ENCODE measurements at places on chromosomes 2 and 18.
A peak's percentile ranks its signal among the peaks of the same experiment; 100 is the strongest.

DNA sequence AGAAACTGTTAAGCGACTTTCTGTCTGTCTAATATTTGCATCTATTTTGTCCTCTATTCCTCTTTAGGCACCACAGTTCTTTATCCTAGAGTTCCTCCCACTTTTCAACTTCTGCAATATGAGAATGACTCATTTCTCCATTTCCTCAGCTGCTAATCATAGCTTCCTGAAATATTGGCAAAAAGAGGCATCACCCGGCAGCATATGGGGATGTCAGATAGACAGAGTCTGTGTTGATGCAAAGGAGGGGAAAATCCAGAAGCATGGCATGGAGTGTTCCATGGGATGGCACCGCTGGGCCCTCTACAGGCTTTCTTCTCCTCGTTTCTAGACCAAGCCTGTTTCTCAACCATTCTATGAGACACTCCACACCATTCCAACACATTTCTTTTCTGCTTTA lies 93.4 kb downstream of the DOCK10 start:
- peak; percentile 90 for DNase-seq

DNA sequence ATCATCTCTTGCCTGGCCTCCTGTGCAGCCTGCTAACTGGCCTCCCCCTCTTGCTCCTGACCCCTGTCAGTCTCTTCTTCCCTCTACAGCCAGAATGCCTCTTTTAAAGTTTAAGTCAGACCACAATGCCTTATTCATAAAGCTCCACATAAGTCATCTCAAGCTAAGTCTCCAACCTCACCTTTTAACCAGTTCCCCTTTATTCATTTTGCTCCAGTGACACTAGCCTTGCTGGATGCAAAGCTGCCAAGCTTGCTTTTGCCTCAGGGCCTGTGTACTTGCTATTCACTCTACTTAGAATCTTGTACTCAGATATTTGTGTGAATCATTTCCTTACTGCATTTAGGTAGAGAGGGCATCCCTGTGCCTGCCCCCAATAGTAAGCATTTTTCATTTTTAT lies 180.9 kb downstream of the PDE1A start:
- DNase-seq = no peak

GRCh38 chr18:22790545-22791309 lies 142.4 kb upstream of the RBBP8 start:
- no peak for DNase-seq

DNA sequence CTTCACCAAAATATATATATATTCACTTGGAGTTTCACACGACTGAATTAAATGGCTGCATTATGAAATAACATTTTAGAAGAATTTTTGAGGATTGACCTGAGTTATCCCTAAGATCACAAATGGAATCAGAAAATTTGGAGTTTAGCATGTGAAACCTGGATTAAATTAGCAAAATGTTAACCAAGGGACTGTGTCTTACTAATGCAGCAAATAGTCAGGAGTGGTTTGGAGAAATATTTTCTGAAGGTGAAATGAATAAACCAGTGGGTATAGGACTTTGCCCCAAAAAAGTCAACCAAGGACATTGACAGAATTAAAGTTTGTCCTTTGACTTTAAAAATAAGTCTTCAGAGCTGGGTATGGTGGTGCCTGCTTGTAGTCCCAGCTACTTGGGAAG lies 111.2 kb downstream of the PRPF40A start:
- no peak for DNase-seq

GRCh38 chr18:37529296-37529695 lies 36.3 kb downstream of the CELF4 start:
- DNase-seq = no peak

DNA sequence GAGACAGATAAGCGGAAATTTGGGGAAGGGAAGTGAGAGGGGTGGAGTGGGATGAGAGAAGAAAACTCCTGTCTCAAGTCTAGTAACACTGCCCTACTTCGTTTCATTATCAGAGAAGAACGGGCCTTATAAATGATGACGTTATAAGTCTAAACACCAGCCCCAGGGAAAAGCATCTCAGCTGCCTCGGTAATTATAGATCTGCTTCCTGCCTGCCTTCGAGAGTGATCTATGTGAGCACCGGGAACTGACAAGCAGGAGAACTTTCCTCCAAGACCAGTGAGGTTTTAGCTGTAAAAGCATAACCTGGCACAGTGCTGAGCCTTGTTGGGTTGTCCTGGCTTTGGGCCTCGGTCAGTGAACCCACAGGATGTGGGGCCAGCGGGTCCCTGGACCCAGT lies 227.9 kb upstream of the SIX2 start:
- no peak for DNase-seq

- no peak for DNase-seq
These were observed 9.9 kb upstream of the KLF11 start for GRCh38 chr2:10033251-10034006.

DNA sequence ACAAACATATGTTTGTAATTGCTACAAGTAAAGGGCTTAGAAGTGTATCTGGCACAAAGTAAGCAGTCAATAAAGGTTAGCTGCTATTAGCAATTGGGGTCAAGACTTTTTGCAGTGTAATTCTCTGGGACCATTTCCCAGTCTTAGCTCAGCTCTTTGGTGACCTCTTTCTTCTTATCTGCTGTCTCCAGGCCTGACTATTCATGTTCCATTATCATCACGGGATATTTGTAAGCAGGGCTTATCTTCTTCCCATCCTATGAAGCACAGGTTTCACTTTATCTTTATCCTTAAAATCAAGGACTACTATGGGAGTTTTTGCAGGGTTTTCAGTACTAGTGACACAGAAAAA lies 131.7 kb downstream of the DOCK10 start:
- no peak for DNase-seq

- peak; percentile 63 for DNase-seq
These were observed 12.2 kb upstream of the CAB39 start for GRCh38 chr2:230700447-230700846.

GRCh38 chr2:160111951-160112798 lies 49.8 kb upstream of the PLA2R1 start:
- no peak for DNase-seq

DNA sequence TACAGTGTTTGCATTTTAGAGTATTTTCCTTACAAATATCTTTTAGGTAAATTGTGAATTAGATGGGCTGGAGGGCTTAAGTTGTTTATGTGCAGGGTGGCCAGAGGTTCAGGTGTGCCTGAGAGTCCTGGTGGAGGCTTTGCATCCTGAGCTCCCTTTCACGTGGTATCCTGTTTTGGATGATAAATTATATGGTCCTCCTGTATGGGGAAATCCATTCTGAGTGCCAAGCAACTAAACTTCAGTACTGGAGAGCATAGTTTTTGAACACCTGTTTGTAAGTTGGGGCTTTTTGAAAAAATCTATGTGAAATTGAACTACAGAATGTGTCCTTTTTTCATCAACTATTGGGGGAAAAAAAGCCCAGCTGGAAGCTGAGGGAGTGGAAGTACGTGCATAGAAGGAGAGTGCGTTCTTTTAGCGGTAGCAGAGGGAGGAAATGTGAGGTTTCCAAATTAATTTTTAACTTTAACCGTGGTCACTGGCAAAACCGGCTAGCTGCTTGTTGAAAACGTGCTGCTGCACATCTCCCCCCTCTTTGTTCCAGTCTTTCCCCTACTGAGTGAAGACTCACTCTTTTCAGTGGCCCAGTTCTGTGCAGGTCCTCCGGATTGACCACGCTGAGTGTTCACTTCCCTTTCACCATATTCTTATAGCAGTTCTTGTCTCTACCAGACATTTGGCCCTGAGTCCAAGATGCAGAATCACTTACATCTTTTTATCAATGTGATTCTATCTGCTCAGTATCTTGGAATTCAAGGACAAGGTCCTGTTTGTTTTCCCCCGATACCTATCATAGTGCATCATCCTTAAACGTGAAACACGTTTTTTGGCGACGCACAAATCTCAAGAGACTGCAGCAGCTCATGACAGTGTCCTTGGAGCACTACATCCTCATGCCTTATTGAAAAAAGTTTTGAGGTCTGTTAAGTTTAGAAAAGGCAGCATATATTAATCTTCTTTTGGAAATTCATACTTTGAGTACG lies 15.3 kb downstream of the CNOT11 start:
- DNase-seq = no peak

- DNase-seq = no peak
These were observed 103.6 kb upstream of the TMEM200C start for GRCh38 chr18:5998907-5999306.

GRCh38 chr2:227536445-227536844 lies 62.2 kb upstream of the SCYGR2 start:
- no peak for DNase-seq

GRCh38 chr2:226515344-226516055 lies 284.1 kb downstream of the IRS1 start:
- no peak for DNase-seq

DNA sequence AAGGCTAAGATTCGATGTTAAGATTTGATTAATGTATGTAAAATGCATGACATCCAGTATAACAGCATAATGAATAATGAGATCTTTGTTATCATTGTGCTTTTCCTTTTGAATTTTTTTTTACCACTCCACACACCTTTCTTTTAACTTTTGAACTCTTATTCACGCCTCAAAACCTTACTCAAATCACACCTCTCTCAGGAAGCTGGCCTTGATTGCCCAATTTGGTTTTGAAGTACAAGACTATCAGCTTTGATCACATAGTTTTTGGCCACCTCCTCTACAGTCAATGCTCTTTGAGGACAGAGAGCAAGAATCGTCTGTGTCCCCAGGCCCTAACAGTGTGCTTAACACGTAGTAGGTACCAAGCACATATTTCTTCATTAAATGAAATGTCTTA lies 29.9 kb upstream of the SLC9A2 start:
- no peak for DNase-seq

- peak; percentile 30 for DNase-seq
These were observed 49.5 kb upstream of the MBP start for GRCh38 chr18:77181950-77182707.

GRCh38 chr2:149224543-149224942 lies 105.8 kb upstream of the LYPD6 start:
- DNase-seq = no peak

DNA sequence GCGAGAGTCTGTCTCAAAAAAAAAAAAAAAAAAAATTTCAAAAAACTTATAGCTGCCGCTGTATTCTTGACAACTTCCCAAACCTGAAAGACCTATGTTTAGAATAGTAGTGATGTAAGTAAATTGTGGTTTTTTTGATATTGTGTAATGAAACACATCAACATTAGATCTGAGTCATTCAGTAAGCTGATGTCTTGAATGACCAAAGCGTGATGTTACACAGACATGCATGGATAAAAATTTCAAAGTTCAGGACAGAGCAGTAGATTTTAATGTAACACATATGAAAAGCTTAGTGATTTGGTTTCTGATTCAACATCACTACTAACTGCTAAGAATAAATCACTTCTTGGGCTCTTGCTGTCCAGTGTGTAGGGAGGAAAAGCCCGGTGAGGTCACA lies 69.3 kb upstream of the MEX3C start:
- peak; percentile 85 for DNase-seq

- DNase-seq = peak; percentile 9
These were observed 84.8 kb downstream of the ACAA2 start for GRCh38 chr18:49728542-49728941.

DNA sequence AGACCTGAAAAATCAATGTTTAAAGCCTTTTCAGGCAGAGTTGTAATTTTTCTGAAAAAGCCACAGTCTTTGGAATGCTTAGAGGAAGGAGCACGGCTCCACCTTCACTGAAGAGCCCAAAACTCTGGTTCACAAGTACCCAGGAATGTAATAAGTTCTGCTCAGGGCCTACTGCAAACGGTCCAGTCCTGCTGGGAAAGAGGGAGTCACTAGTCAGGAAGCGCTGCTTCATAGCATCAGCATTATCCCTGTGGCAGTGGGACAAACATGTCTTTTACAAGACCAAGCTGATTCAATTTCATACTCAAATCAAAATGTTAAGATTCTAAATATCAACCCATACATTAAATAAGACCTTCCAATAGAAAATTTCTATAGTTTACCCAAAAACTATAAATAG lies 152.9 kb upstream of the PGAP1 start:
- DNase-seq = no peak

- no peak for DNase-seq
These were observed 71.8 kb upstream of the HAAO start for GRCh38 chr2:42864222-42864621.

DNA sequence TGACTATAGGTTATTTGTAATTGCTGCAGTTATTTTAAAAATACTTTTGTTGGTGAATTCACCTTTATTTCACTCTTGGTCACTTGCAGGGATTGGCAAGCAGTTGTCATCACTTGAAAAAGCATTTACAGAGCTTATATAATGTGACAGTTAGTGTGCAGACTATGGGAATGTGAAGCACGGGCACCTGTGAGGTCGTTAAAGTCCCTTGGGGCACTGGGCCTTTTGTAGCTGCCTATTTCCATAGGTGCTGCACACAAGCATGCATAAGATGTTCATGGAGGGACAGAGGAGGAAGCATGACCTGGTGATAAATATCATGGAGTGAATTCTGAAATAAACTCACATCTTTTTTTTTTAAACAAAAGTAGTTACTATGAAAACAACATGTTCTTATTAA lies 124.6 kb downstream of the ATP9B start:
- no peak for DNase-seq

- DNase-seq = no peak
These were observed 813.3 kb downstream of the DCC start for GRCh38 chr18:53153281-53153680.

DNA sequence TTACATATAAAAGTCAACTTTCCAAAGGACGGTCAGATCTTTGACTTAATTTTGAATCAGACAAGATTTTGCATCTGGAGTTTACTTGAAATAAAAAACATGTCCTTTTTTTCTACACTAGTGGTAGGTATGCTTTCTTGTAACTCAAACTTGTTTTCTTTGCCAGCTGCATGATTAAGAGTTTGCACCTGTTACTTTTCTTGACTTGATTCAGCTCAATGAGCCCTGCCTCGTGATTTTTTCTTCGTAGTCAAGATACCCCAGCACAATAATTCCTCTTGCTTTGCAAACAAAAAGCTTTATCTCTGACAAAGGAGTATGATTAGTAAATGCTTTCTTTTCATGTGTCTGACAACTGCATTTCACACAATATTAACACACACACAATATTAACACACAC lies 82.3 kb downstream of the FBXO15 start:
- DNase-seq = no peak

GRCh38 chr2:36123995-36124394 lies 231.6 kb upstream of the CRIM1 start:
- DNase-seq = no peak

All from inflammatory macrophage treated with lipopolysaccharide for 1 hour (primary cell).